ENCODE measurements at places on chromosomes 16 and 17.
A peak's percentile ranks its signal among the peaks of the same experiment; 100 is the strongest.

GRCh38 chr16:57807968-57808528, 5.8 kb upstream of the KIFC3 start:
- peak; percentile 94 for DNase-seq

DNA sequence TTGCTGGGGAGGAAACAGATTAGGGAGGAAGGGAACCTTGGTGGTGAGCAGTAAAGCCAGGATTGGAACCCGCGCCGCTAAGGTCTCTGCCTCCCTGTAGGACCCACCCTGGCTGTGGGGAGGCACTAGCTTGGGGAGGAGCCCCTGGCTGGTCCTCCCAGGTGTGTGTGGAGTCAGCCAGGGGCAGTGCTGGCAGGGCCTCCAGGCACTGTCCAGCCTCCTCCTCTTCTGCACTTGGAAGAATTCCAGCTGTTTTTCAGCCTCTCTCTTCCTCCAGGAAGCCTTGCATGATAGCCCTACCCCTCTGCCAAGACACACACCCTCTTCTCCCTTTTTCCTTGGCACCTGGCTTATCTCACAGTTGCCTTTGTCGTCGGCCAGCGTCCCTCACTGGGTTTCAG, 34.8 kb downstream of the TMEM235 start:
- DNase-seq, result no peak

DNA sequence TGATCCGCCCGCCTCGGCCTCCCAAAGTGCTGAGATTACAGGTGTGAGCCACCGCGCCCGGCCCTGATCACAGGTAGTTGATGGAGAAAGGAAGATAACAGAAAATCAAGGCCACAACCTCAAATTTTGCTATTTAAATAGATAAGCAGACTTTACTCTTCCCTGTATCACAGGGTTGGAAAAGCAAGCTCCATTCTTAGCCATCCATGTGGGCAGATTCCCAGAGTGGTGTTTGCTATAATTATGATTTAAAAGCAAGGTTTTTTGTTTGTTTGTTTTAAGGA, 44.4 kb downstream of the TUBD1 start:
- DNase-seq, result no peak

DNA sequence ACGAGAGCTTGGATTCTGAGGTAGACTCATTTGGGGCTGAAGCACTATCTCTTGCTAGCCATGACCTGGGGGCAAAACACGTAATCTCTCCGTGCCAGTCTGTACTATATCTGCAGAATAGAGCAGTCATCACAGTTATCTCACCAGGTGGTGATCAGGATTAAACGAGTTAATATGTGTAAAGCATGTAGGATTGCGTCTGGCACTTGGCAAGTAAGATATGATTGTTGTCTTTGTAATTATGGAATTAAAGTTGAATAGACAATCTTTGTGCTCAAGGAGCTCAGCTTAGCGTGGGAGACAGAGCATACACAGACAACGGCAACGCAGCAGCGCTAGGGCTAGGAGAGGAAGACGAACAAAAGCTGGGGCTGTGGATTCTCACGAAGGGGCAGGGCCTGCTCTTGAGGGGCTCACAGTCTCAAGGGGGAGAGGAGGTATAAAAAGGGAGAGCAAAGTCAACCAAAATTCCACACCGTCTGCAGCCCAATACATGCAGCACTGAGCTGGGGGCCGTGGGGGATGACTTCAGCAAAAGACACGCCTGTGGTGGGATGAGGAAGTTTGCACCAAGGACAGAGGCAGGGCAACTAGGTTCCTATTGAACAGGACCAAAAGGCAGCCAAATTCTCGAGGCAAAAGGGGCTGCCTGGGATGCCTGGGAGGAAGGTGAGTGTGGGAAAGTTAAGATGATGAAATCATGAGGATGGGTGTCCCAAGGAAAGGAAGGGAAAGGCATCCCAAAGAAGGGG, 68.6 kb downstream of the SDK2 start:
- DNase-seq, result no peak

DNA sequence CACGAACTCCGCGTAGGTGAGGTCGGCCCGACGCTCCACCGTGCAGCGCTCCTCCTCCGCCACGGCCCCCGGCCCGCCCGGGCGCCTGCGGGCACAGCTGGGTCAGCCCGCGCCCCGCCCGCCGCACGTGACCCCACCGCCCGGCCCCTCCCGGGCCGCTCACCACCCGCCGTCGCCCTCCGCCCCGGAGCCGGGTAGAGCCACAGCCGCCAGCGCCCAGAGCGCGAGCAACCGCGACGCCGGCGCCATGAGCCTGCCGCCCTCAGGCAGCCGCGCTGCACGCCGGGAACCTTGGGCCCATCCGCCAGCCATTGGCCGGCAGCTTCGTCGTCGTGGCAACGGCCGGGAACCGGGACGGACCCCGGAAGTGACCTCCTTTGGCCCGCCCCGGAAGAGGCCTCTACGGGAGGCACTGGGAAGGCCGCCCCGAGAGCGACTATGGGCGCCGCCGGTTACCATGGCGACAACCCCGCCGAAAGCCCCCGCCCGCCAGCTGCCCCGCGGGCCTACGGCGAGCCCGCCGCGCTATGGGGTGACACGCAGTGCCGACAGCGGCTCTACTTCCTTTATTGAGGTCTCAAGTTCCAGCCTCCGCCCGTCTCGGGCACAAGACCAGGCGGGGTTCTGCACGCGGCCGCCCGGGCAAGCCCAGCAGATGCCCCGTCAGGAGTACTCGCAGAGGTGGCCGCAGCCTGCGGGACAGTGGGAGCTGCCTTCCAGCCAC, at the start of gene JMJD8:
JMJD8 (minus strand) TSS at position 264 of the 724 bp plus-strand sequence; CDS start at position 249, 15 bp downstream.
- DNase-seq, result peak; percentile 70

- peak; percentile 72 for DNase-seq
Measured at GRCh38 chr17:47733047-47733673, at the start of gene TBX21. TSS of gene TBX21 (plus strand) at chr17:47733236. CDS start at chr17:47733455, 219 bp downstream.

GRCh38 chr16:72673118-72673517, 374.8 kb downstream of the ZFHX3 start:
- DNase-seq, result peak; percentile 22

DNA sequence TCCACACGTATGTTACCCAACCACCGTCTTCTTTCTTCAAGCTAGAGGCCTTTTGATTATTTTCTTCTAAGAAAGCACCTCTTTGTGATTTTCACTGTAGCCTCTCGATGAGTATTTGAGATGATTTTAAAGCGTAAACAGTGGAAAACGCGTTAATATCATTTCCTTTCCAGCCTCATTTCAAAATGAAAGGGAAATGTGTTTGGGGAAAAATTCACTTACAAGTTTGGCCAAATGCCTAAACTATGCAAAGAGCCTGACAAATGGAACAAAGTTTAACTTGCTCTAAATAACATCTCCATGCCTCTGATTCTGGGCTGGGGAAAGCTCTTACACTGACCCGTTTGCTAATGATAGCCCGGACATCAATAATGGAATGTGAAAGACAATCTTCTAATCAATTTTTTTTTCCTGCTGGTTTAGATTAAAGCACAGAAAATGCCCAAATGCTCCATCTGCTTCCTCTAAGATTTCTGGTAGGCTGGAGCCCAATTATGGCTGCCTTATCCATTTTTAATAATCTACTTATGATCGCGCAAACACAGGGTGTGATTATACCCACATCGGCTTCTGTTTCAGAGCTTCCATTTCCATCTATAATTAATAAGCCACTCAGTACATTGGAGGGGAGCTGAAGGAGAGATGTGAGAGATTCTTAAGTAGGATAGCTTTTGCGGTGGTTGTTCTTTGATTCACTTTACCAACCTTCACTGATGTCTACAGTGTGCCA, 43.5 kb downstream of the HS3ST2 start:
- no peak for DNase-seq

DNA sequence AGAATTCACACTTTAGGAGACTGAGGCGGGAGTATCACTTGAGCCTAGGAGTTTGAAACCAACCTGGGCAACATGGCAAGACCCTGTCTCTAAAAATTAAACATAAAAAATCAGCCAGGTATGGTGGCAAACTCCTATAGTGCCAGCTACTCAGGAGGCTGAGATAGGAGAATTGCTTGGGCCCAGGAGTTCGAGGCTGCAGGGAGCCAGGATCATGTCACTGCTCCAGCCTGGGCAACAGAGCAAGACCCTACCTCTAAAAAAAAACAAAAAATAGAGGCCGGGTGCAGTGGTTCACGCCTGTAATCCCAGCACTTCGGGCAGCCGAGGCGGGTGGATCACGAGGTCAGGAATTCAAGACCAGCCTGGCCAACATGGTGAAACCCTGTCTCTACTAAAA, 8.9 kb upstream of the GPT2 start:
- no peak for DNase-seq

- DNase-seq, result no peak
Measured at GRCh38 chr17:28864991-28865849, 10.4 kb downstream of the ERAL1 start.

- DNase-seq, result no peak
Measured at GRCh38 chr16:63466-63865, 9.0 kb downstream of the RHBDF1 start.

GRCh38 chr16:75761108-75761507, 34.8 kb upstream of the CPHXL start:
- no peak for DNase-seq

GRCh38 chr17:29012535-29012934, 6.7 kb upstream of the SEZ6 start:
- DNase-seq, result no peak

- DNase-seq, result no peak
Measured at GRCh38 chr16:88863426-88863825, 3.0 kb downstream of the PABPN1L start.

DNA sequence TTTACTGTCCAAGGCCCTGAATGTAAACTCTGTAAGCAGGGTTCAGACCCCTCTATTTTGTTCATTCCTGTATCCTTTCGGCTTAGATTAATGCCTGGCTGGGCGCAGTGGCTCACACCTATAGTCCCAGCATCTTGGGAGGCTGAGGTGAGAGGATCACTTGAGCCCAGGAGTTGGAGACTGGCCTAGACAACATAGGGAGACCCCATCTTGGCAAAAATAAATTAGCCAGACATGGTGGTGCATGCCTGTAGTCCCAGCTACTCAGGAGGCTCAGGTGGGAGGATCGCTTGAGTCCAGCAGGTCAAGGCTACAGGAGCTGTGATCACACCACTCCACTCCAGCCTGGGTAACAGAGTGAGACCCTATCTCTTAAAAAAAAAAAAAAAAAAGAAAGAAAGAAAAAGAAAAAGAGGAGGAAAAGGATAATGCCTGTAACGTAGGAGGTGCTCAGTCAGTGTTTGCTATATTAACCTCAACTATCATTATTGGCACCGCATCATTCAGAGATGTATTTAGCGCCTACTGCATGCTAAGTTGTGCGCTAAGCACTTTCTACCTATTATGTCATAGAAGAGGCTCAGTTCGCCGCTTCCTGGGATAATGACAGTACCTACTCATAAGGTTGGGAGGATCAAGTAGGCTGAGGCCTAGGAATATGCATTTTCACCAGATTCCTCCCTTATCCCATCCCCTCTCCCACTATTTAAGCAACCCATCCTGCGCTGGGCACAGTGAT, 5.0 kb downstream of the SOCS1 start:
- no peak for DNase-seq

GRCh38 chr16:27670071-27670810, 120.3 kb downstream of the KATNIP start:
- no peak for DNase-seq

- peak; percentile 66 for DNase-seq
Measured at GRCh38 chr16:84062734-84063640, 20.4 kb upstream of the SLC38A8 start.

- no peak for DNase-seq
Measured at GRCh38 chr16:47144559-47144877, 773 bp upstream of the NETO2 start.

DNA sequence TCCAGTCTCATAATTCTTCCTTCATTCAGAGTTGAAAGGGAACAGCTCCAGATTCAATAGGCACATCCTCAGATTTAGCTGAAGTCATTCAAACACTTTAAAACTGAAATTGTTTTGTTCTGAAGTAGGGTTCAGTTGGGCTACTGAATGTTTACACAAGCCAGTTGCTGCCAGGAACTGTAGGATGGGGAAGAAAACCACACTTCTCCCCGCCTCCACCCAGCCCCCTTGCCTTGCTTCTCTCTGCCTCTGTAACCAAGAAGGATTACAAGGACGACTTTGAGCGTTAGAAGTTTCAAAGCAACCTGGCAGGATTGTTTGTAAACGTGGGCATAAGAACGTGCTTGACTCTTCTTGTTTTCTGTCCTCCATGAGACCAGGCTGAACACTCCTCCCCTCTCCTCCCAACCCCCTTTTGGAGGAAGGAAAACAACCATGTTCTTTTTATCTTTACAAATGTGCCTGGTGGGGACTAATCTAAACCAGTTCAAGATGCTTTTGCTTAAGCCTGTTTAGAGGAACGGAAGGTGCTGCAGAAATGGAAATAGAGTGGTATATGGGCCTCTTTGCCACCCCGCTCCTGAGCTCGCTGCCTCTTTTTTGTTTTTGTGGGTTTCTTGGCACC, 287.9 kb downstream of the FTO start:
- DNase-seq, result no peak

DNA sequence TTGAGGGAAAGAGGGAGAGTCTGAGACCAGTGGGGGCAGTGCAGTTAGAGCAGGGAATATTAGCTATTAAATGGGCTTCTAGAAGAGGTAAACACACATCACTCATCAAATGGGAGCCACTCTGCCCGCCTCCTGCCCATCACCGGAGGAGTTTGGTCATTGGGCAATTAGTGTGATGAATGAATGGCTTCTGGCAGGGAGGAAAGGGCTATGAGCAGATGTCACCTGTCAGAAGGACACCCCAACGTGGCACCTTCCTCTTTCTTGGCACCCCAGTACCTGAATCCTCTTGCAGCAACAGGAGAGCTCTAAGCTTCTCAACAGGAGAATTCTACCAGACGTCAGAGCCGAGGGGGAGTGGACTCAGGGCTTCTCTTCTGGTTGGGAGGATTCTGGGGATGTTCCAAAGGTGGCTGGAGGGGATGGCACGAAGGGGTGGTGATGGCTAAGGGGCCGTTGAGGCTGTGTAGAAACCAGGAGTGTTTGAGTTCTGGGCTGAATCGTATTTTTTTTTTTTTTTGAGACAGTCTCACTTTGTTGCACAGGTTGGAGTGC, 11.0 kb downstream of the C1QTNF1 start:
- DNase-seq, result no peak

- DNase-seq, result no peak
Measured at GRCh38 chr17:76865174-76865573, 3.0 kb upstream of the MGAT5B start.

DNA sequence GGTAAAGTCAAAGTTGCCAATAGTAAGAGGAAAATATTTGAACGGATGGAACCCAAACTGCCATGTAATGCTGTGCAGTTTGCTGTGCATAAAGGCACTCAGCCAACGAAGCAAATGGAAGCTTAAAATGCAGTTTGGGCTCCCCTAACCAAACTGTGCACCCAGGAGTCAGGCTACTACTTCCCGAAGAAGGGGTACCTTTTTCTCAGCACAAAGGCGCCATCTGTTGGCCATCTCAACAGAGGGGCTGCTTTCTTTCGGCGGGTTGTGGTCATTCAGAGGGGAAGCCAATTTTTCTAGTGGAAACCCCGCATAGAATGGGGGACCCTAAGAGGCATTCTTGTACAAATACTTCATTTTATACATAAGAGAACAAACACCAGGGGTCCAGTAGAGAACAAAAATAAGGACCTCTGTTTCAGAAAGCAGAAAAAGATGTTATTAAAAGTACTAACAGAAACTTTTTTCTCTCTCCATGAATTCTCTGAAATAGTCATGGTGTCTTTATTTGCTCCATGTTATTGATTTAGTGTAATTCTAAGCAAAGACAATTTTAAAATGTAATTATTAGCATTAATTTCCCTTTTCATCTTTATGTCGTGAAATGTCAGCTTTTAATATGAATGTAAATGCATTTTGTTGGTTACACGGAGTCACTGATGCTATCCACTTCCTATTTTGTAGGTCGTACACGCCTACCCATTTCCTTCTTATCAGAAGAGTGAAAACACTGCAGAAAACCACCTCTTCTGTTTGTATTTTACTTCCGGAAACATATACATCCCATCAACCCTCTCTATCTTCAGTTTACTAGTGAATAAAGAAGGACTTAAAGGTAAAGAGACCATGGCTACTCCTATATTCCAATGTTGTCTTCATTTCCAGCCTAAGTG, 453.3 kb downstream of the KCNJ2 start:
- no peak for DNase-seq
